Astrocyte (in vitro differentiated cells and primary cell): ENCODE measurements at places on chromosomes 5 and 9. TPM values are rescaled to one million over a fixed set of nuclear protein-coding genes. Genes with fewer than 3 reads are reported as not detected.

DNA sequence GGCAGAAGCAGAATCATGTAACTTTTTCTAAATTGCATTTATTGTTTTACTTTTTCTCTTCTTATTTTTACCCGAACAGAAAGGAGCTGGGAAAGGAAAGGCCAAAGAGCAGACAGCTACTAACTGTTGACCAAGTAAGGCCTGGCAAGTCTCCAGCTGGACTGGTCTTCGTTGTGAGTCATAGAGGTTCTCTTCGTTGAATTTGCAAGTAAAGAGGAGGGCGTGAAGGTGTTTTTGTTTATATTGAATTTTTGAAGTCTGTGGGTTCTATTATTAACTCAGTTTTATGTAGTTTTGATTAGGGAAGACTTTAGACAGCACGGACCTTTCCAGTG lies 416.5 kb upstream of the CCNH start:
- H3K4me3 ChIP-seq, result no peak overlapping the region
- DNase-seq, result peak; percentile 93
- no peaks in the 10 kb centered on the region for H3K4me1 ChIP-seq
- H3K27ac ChIP-seq, result peak overlapping the region; percentile 40

GRCh38 chr9:94101162-94101853 lies 17.0 kb downstream of the PTPDC1 start:
- no peak overlapping the region for H3K4me3 ChIP-seq
- no peak for DNase-seq
- H3K4me1 ChIP-seq, result peaks cover 17% of the 10 kb centered on the region
- H3K27ac ChIP-seq, result no peak overlapping the region
- H3K27me3 ChIP-seq, result no peaks in the 10 kb centered on the region
- peaks cover 4% of the 10 kb centered on the region for H3K36me3 ChIP-seq

DNA sequence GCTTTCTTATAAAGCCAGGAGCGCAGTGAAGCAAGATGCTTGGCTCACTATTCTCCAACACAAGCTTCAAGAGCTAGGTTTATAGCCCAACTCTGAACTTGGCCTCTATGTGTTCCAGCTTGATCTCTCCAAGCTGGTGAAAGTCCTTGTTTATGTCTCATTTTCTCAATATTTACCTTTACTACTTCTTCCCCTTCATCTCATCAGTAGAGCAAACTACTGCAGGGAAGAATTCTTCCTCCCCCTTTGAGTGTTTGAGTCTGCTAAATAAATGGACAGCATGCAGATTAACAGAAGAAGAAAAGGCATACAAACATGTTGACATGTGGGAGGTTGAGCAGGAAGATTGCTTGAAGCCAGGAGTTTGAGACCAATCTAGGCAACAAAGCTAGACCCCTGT lies 460.7 kb downstream of the ZNF608 start:
- H3K27me3 ChIP-seq, result no peaks in the 10 kb centered on the region
- H3K27ac ChIP-seq, result no peak overlapping the region
- no peaks in the 10 kb centered on the region for H3K4me1 ChIP-seq
- no peaks in the 10 kb centered on the region for H3K36me3 ChIP-seq

GRCh38 chr9:126973651-126974529 lies 59.3 kb downstream of the RALGPS1 start:
- no peaks in the 10 kb centered on the region for H3K36me3 ChIP-seq
- no peak overlapping the region for H3K27ac ChIP-seq
- H3K27me3 ChIP-seq, result no peaks in the 10 kb centered on the region
- no peak for DNase-seq

GRCh38 chr5:95223566-95224258 lies 61.2 kb downstream of the MCTP1 start:
- no peak overlapping the region for H3K27ac ChIP-seq
- H3K4me3 ChIP-seq, result no peak overlapping the region
- no peaks in the 10 kb centered on the region for H3K4me1 ChIP-seq
- no peaks in the 10 kb centered on the region for H3K36me3 ChIP-seq
- H3K27me3 ChIP-seq, result no peaks in the 10 kb centered on the region
- no peak for DNase-seq

DNA sequence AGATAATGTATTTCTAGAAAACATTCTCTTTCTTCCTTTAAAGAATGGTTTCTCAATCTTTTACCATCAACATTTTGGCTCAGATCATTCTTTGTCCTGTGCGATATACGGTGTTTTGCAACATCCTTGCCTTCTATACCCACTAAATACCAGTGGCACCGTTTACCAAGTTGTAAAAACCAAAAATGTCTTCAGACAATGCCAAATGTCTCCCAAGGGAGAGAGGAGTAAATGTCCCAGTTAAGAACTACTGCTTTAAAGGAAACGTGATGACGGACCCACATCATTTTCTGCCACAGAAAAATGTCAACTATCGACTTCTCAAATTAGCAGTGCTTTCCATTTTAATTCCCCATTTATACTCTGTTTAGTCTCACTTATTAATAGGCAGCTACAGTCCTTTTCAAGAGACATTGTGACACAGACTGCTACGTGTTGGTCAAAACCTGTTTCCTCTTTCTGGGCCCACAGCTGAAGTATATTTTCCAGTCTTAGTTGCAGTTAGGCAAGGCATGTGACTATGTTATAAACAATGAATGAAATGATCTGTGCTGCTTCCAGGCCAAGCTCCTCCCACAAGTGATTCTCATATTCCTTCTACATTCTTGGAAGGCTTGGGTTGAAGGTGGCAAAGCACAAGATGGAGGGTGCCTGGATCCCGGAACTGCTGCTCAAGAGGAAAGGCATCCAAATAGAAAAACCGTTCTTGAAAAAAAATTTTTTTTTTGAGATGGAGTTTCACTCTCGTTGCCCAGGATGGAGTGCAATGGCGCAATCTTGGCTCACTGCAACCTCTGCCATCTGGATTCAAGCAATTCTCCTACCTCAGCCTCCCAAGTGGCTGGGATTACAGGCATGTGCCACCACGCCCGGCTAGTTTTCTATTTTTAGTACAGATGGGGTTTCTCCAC lies 8.8 kb downstream of the PRXL2C start:
- peak; percentile 44 for DNase-seq
- peaks cover 15% of the 10 kb centered on the region for H3K36me3 ChIP-seq
- no peak overlapping the region for H3K27ac ChIP-seq
- no peak overlapping the region for H3K4me3 ChIP-seq
- H3K27me3 ChIP-seq, result no peaks in the 10 kb centered on the region
- H3K4me1 ChIP-seq, result no peaks in the 10 kb centered on the region

- no peaks in the 10 kb centered on the region for H3K27me3 ChIP-seq
- DNase-seq, result no peak
- no peaks in the 10 kb centered on the region for H3K36me3 ChIP-seq
- H3K4me1 ChIP-seq, result no peaks in the 10 kb centered on the region
- H3K4me3 ChIP-seq, result no peak overlapping the region
Observed at GRCh38 chr5:9502050-9502834, 43.6 kb downstream of the SEMA5A start.

DNA sequence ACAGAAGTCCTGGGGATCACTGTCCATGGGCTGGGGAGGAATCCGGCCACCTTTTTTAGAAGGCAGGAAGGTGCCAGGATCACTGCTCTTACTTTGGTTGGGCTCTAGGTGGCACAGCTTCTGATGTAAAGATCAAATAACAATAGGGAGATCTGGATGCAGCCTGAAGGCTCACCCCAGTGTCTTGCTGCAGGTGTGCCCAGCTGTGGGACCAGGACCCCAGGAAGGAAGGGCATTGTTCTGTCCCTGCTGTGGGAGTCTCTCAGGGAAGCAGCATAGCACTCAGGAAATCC lies 69.6 kb downstream of the DAB2IP start:
- H3K27me3 ChIP-seq, result no peaks in the 10 kb centered on the region
- H3K36me3 ChIP-seq, result no peaks in the 10 kb centered on the region
- H3K4me3 ChIP-seq, result no peak overlapping the region
- peaks cover 21% of the 10 kb centered on the region for H3K4me1 ChIP-seq
- no peak for DNase-seq
- no peak overlapping the region for H3K27ac ChIP-seq

DNA sequence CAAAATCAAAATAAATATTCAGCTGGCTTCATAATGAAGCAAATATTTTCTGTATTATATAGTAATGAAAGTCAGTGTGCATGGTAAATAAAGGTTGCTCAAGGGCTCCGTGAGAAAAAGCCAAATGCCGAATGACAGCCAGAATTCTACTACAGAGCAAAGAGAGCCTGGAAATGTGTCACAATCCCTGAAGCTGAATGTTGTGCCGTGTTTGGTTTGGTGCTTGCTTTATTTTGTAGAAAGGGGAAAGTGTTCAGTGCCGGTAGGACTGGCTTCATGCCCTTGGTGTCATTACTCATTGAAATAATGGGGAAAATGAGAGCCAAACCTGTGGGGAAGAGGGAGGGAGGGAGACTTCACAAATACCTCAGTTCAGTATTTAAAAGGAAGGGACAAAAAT lies 26.8 kb upstream of the ADAMTSL1 start:
- no peaks in the 10 kb centered on the region for H3K36me3 ChIP-seq
- no peak overlapping the region for H3K4me3 ChIP-seq
- peak; percentile 57 for DNase-seq
- no peak overlapping the region for H3K27ac ChIP-seq

DNA sequence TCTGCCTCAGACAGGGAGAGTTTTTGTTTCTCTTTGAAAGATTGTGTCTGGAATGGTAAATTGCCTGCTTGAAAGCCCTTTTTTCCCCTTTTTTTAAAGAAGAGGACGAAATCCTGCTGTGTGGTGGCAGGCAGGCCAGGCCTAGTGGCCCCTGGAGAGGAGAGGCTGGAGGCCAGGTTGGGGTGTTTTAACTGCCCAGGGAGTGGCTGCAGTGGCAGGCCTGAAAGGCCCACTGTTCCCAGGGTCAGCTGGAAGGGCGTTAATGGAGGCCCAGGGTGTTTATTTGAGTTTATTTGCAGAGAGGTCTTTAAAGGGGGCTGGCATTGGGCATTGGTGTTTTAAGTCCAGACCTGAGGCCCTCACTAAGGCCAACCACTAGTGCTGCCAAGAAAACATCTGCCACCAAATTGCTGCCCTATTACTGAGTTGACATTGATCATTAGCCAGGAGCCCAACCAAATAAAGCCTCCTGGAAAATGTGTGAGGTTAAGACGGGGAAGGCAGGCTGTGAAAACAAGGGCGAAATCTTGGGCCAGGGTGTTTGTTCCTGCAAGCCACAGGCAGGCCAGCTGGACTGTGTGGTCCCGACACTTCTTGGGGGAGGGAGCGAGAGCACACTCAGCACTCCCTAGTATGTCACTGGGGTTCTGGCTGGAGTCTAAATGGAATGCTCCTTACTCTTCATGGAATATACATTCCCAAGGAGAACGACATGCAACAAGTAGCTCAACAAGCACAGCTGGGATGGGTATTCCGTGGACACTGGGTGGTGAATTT lies 5.0 kb downstream of the JADE2 start:
- DNase-seq, result no peak
- peaks cover 5% of the 10 kb centered on the region for H3K4me1 ChIP-seq
- no peak overlapping the region for H3K27ac ChIP-seq
- H3K36me3 ChIP-seq, result no peaks in the 10 kb centered on the region
- no peaks in the 10 kb centered on the region for H3K27me3 ChIP-seq
- no peak overlapping the region for H3K4me3 ChIP-seq

DNA sequence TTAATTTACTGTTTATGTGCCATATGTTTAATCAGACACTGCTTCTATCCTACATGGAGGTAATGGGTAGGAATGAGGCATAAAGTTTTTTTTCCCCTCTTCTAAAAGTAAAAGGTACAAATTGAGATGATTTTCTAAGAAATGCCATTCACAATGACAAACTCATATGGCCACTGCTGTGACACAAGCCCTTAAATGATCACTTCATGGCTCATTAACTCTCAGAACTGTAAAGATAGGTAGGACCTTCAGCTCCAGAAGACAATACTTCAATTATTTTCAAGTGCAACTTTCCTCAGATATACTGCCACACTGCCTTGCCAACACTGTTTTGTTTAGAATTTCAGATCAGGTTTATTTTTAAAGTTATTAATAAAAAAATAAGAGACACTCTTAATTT lies 362.9 kb upstream of the ZNF608 start:
- no peaks in the 10 kb centered on the region for H3K4me1 ChIP-seq
- no peak for DNase-seq
- H3K4me3 ChIP-seq, result no peak overlapping the region
- H3K36me3 ChIP-seq, result no peaks in the 10 kb centered on the region

ZNF483 gene
- 1.8 and 2.5 TPM in 2 replicates for total RNA-seq

LEAP2 gene
- 0.27 and 0.31 TPM in 2 replicates for total RNA-seq

AMBP gene
- 0.19 TPM in 1 of 2 replicates, not detected in the other for total RNA-seq

SLC6A18 gene
- not detected in 2 replicates for total RNA-seq

SYNPO gene
- 40.2 and 68.9 TPM in 2 replicates for total RNA-seq

LAMC3 gene
- total RNA-seq, result 0.20 and 0.55 TPM in 2 replicates
